ENCODE measurements at places on chromosomes 4 and X.

- no peak for DNase-seq
Observed at GRCh38 chr4:89617317-89617716, 219.6 kb downstream of the SNCA start.

GRCh38 chr4:68871809-68872642 is 56.2 kb downstream of the UGT2B10 start:
- DNase-seq: no peak

DNA sequence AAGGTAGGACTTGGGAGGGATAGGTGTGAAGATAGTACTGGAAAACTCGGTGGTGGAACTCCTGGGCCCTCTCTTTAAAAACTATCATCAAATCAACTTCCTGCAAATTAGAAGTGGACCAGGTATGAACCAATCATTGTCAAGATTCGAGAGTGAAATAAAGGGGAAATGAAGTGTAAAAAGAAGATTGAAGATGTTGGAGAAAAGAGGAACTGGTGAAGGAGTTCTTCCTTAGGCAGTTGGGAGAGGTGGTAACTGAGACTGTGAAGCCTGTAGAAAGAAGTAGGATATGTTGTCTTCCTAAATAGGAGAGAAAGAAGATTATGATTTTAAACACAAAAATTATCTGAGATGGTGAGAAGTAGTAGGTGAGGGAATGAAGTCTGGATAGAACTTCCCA is 212.2 kb downstream of the PPP1R2C start:
- no peak for DNase-seq

DNA sequence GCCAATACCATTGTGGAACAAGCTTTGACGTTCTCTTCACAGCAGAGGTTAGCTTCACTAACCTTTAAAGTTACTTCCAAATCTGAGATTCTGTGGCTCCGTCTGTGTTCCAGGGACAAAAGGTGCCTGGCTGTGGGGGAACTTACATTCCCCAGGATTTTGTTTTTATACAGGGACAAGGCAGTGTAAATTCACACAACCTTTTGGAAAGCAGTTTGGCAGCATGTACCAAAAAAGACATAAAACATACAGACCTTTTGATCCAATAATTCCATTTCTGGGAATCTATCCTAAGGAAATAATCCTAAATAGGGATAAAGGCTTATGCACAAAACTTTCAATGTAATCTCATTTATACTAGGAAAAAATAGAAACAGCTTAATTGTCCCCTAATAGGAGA is 8.9 kb upstream of the C1QTNF7 start:
- no peak for DNase-seq

DNA sequence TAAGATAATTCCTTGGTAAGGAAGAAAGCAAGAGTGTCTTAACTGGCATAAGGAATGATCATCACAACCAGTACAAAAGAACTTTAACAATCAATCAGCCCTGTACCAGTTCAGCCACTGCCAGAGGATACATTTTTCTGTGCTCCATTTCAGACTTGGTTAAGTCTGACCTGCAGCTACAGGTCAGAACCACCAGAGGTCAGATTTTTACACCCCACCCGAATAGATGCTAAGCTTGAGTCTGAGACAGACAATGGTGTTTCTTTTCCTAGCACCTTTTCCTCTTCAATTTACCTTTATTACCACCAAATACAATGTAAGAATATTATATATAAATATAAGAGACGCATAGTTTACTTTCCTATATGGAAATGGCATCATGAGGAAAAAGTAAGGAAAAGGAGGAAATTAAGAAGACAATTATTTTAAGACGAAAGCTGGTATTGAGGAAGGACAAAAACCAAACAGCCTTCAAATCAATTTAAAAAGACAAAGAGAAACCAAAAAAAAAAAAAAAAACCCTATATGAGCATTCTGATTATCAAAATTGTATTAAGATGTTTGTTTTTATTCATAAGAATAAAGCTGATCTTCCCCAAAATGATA is 215.3 kb upstream of the TTC29 start:
- no peak for DNase-seq

GRCh38 chr4:15011166-15011565 is 8.9 kb downstream of the CPEB2 start:
- no peak for DNase-seq

DNA sequence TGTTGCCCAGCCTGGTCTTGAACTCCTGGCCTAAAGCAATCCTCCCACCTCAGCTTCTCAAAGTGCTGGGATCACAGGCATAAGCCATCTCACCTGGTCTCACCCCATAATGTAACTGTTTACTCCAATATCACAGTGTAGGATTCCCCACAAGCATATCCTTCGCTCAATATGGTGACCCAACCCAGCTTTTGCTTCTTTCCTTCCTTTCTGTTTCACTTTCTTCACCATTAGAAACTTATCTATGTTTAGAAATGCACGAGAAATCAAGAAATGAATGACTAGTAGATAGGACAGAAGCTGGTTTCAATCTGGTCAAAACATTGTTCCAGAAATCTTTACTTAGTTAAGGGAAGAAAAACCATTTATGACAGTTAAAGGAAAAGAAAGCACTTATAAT is 18.9 kb downstream of the TSPAN5 start:
- no peak for DNase-seq

GRCh38 chr4:25981749-25982148 is 67.7 kb downstream of the SMIM20 start:
- no peak for DNase-seq

- no peak for DNase-seq
Observed at GRCh38 chrX:50812995-50813842, 775 bp downstream of the SHROOM4 start.

DNA sequence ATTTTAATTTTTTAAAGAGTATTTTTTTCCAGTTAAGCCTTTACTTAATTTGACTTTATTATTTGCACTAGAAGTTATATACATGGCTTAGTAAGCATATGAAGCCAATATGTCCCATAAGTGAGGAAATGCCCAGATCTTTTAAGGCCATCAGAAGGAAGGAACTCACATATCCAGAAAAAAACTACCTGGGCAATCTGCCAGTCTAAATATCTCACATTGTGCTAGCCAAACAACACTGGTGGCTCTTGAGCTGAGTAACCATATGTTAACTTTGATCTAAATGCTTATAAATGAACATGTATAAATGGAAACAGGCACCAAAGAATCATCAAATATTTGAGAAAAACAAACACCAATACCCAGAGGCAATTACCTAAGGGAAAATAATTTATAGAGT is 138.6 kb upstream of the APOOL start:
- no peak for DNase-seq

GRCh38 chr4:140308366-140309123 is 64.9 kb upstream of the SCOC start:
- no peak for DNase-seq

DNA sequence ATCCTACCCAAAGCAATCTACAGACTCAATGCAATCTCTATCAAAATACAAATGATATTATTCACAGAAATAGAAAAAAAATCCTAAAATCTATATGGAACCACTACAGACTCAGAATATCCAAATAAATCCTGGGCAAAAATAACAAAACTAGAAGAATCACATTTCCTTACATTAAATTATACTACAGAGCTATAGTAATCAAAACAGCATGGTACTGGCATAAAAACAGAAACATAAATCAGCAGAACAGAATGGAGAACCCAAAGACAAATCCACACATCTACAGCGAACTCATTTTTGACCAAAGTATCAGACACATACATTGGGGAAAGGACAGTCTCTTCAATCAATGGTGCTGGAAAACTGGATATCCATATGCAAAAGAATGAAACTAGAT is 304.1 kb upstream of the FGF13 start:
- DNase-seq: no peak

- no peak for DNase-seq
Observed at GRCh38 chr4:149799546-149799945, 16.1 kb downstream of the IQCM start.

DNA sequence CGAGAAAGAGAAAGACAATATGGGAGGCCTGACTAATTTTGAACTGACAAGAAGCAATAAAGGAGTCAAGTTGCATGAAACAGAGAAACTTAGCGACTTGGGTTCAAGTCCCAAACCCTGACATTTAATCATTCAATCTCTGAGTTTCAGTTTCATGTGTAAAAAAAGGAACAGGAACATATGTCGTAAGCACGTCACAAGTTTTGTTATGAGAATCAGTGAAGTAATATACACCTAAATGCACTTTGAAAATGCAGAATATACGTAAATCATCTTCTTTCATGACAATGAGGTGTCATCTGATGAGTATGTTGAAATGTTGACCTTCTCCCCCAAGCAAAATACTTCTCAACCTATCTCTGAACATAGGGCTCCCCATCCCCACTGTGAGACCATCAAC is 10.4 kb downstream of the ACOT9 start:
- DNase-seq: no peak

DNA sequence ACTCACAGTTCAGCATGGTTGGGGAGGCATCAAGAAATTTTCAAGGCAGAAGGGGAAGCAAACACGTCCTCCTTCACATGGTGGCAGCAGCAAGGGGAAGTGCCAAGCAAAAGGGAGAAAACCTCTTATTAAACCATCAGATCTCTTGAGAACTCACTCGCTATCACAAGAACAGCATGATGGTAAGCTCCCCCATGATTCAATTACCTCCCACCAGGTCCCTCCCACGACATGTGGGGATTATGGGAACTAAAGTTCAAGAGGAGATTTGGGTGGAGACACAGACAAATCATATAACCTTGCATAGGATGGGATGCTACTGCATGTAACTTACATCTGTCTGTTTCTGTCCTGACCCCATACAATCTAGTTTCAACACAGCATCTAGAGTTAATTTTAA is 511.8 kb upstream of the ARX start:
- no peak for DNase-seq

GRCh38 chr4:101049549-101050001 is 297.8 kb downstream of the PPP3CA start:
- DNase-seq: no peak

GRCh38 chr4:8093587-8094274 is 64.9 kb downstream of the ABLIM2 start:
- DNase-seq: no peak

DNA sequence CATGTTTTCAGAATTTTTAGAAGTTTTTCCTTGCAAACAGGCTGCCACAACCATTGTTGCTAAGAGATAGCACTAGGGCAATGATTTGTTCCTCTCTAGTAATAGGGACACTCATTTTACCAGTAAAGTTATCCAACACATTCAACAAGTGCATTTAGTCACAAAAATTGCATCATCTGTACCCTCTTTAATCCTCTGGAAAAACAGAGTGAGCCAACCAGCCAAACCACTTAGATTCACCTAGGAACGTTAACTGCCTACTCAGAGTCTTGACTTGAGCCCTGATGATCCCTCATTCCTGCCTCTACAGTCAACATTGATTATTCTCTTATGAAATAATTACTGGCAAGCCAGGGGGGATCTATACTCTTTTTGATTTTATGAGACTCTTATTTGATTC is 17.0 kb upstream of the ADGRA3 start:
- DNase-seq: no peak

DNA sequence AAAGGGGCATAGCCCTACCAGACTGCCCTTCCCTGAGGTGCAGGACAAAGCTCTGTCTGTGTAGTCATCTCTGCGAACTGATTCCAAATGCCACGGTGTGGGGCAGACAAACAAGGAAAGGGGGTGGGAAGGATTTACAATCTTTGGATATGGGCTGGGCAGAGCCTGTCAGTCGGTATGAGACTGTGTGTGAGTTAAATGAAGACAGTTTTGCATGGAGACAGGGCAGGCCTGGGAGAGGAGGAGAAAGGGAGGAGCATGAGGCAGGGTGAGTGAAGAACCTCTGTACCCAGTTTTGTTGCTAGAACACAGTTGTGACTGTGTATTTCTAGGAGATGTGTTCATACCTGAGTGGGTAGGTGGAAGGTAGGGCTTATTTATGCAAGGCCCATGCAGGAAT is 59.4 kb upstream of the MSN start:
- no peak for DNase-seq

DNA sequence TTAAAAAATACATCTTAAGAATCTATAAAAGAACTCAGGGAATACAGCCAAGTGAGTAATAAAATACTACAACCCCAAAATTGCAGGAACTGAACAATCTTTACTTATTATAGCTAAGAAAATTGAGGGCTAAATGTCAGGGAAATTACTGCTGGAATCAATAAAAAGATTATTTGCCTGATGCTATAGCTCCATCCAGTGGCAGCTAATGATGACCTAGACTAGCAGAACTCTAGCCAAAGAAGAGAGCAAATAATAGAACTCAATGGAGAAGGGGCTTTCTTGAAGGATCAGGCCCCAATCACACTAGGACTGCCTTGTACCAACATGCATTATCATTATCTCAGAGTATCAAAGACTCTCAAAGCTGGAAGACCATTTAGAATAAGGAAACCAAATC is 85.0 kb upstream of the FAM241A start:
- DNase-seq: no peak

DNA sequence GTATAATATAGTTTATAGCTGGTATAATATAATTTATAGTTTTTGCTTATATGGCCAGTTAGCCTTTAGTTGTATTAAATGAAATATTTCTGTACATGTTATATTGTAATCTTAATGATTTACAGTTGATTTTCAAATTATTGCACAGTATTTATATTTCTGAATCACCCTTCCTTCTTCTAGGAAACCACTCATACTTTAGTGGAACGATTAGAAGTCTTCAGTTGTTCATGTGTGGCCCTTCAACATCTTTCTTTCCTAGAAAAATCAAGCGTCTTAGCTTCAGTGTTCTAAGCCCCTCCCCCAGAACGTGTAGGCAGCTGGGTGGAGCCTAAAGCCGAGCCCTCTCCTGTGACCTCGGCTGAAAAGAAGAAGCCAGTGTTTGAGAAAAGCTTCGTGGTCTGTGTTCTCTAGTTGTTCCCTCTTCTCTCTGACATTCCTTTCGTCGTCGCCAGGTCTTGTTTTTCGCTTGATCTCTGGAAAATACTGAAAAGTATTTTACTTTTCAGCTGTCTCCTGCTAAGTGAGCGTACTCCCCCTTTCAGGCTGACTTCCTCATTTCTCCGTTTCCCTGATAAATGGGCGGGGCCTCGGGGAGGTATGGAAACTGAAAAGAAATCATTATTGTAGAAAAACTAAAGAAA is at the start of gene C4orf33:
C4orf33 (plus strand) TSS at position 342 of the 644 bp plus-strand sequence. CDS start 6,459 bp downstream, outside the sequence.
- peak; percentile 72 for DNase-seq

- DNase-seq: no peak
Observed at GRCh38 chrX:150690126-150690525, 3.1 kb upstream of the MTMR1 start.

DNA sequence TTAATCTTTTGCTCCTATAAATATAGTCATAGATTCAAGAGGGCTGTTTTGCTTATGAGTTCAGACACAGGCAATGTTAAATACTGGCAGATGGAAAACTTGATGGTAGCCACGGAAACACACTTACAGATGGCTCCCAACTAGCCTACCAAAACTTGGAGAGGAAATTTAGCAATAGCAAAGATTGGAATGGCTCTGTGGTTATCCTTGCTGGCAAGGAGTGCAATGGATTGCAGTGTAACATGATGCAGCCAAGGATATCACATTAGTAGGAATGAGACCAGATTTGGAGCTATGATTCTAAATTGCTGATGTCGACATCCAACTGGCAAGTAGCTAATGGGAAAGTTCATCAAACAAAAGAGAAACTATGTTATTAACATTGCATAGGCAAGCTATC is 791.0 kb upstream of the DIAPH2 start:
- DNase-seq: no peak

Measured in stimulated activated CD4-positive, alpha-beta T cell treated with anti-CD3 and anti-CD28 coated beads, TNF-alpha, amount 100 ng/mL, for 24 hours (primary cell).